Transverse colon (tissue), 4 donors: ENCODE measurements at places on chromosomes 1 and 21.

DNA sequence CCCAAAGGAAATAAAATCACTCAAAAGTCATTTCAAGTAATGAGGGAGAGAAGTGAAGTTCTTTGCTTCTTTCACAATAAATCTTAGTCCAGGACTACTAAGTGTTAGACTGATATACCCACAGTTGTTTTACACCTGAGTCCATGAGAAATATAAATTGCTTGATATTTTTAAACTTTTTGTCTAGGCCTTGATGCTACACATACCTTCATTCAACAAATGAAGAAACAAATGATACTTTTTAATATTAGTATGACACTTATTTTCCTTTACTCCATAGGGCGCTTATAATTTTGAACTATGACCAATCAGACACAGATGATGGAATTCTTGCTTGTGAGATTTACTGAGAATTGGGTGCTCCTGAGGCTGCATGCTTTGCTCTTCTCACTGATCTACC is at the start of gene OR14K1:
OR14K1 (plus strand) TSS at position 301 of the 400 bp plus-strand sequence; CDS start at position 301, 0 bp downstream.
- no peak for DNase-seq

- no peak for DNase-seq
Measured at GRCh38 chr1:160713161-160713560, 1.5 kb upstream of the CD48 start.

GRCh38 chr1:244836135-244836521 is 670 bp downstream of the COX20 start:
- no peak for DNase-seq

DNA sequence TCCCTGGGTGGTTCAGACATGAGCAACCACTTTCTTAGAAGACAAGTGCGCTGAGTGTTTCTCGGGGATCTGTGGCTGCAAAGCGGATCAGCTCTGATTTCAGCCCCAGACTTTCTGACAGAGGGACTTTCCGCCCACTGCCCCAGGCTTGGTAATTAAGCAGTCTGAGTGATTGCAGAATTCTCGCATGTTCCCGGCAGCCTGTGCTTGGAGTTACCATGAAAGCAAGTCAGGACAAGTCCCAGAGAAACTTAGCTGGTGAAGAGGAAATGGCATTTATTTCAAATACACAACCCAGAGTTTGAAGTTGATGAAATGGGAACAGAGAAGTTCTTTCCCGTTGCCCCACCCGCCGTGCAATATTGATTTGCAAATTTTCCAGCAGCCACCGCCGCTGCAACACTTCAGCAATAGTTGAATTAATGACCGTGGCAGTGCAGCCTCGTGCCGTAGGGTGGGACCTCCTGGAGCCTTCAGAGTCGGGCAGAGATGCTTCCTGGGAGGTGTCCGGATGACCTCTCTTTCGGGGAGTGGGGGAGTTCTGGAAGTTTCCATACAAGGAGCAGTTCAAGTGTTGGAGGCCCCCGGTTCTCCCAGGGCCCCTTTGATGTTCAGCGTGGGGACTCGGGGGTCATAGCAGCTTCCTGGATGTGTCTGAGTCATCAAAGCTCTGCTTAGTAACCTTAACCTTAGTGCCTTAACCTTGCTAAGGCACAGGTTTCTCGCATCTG is 134.7 kb downstream of the KAZN start:
- no peak for DNase-seq

GRCh38 chr1:92968138-92969032 is 7.1 kb upstream of the DIPK1A start:
- DNase-seq, result no peak

GRCh38 chr21:37045556-37045955 is 27.3 kb downstream of the PIGP start:
- no peak for DNase-seq

GRCh38 chr1:91120421-91120820 is 98.6 kb upstream of the ZNF644 start:
- DNase-seq, result peak; percentile 23

DNA sequence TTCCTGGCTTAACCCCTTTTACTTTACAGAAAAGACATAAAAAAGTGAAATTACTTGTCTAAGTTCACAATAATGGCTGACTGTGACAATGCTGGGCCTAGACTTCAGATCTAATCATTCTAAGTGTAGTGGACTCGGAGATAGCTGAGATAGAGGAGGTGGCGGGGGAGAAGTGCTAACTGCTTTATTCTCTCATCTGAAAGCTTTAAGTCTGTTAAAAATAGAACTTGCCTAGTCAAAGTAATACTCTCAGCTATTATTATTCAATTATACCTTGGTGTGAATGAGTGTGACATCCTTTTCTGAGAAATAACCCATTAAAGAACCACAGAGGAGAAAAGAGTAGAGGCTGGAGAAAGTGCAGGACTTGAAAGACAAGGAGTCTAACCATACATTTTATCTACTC is 96.1 kb upstream of the OLIG2 start:
- no peak for DNase-seq

- no peak for DNase-seq
Measured at GRCh38 chr1:212967801-212968200, 17.5 kb downstream of the VASH2 start.

- no peak for DNase-seq
Measured at GRCh38 chr1:30362603-30362990, 360.8 kb downstream of the MATN1 start.

- no peak for DNase-seq
Measured at GRCh38 chr1:193680247-193680923, 494.0 kb upstream of the B3GALT2 start.

GRCh38 chr21:34833465-34833864 is 164.7 kb downstream of the CLIC6 start:
- no peak for DNase-seq

GRCh38 chr1:171152549-171152948 is 32.6 kb upstream of the FMO2 start:
- no peak for DNase-seq

DNA sequence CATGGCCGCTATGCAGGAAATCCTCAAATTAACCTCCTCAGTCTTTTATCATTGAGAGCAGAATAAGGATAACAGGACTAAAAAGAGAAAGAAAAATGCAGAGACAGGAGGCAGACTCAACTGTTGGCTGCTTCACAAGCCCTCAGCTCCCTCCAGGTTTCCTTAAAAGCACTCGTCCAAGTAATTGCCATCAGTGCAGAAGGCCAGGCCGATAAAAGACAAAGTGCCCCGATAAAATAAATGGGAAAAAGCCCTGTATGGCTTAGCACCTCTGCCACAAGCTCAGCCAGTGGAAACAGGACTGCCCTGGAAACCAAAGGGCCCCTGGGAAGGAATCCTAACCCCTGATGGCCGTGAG is 8.1 kb downstream of the S100A6 start:
- no peak for DNase-seq

DNA sequence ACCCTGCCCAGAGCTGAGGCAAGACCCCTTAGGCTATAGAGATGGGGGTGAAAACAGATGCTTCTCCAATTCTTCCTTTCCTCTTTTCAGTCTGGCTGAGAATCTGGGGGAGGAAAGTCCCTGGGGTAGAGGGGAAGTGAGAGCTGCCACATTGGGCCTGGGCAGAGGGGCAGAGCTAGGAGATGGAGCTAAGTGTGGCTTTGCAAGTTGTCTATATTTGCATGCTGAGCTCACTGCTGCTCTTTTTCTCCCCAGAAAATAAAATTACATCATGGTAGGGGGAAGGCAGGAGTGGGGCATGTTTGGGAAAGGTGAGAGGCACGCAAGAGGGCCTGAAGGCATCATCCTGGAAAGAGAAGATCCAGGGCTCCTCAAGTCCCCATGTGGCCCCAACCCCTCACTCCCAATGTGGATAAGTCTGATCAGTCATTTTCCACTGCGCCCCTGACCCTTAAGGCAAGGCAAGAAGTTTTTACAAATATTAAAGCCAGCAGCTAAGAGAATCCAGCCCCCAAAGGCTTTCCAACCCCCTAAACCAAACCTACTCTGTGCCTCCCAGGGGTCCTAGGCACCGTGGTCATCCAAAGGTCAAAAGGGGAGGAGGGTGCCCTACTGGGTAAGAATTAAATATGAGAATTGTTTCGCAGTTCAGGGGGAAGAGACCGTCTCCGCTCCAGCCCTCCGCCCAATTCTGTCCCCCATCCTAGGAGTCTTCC is 500 bp upstream of the PEA15 start:
- DNase-seq, result peak; percentile 47

DNA sequence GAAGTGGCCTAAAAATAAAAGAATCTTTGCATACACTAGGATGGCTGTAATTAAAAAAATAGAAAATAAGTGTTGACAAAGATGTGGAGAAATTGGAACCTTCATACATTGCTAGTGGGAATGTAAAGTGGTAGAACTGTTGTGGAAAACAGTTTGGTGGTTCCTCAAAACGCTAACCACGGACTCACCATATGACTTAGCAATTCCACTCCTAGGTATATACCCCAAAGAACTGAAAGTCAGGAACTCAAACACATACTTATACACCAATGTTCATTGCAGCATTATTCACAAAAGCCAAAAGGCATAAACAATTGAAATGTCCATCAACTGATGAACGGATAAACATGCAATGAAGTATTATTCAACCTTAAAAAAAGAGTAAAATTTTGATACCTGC is 10.8 kb upstream of the HMGCL start:
- no peak for DNase-seq

- no peak for DNase-seq
Measured at GRCh38 chr1:112855152-112855828, 100.7 kb downstream of the SLC16A1 start.

DNA sequence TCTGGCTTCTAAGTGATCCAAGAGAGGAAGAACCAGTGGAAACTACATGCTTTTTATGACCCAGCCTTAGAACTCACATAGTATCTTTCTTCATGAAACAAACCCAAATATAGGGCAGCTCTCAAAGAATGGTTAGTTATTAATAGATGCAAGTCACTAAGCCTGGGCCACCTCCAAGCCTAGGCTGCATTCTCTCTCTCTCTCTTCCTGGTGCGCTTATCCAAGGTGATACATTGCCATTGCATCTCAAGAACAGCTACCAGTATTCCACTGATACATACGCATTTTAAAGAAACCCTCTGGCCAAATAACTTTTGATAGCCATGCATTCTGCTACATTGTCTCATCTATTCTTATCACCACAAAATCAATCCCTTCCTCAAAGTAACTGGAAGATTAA is 455.6 kb upstream of the ADGRL2 start:
- no peak for DNase-seq

GRCh38 chr1:228214921-228215662 is 7.2 kb downstream of the OBSCN start:
- DNase-seq, result no peak

- no peak for DNase-seq
Measured at GRCh38 chr1:8396083-8396785, 78.3 kb downstream of the SLC45A1 start.

DNA sequence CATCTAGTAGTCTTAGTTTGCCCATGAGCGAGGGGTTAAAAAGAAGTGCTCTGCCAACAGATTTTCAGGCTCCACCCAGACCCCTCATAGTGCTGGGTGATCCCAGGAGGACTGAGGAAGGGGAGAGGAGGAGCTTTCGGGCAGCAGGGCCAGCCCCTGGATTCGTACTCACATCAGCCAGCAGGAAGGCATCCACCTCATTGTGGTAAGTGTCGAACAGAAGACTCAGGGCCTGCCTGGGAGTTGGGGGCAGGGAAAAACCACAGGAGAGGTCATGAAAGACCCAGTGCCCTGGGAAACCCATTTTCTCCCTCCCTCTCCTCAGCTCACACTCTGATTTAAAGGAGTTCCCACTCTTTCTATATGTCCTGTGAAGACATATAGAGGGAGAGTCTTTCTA is 34.9 kb downstream of the PIK3C2B start:
- no peak for DNase-seq

- DNase-seq, result no peak
Measured at GRCh38 chr1:31579374-31579773, 3.1 kb downstream of the TINAGL1 start.

- no peak for DNase-seq
Measured at GRCh38 chr1:919271-919872, 4.4 kb upstream of the SAMD11 start.

DNA sequence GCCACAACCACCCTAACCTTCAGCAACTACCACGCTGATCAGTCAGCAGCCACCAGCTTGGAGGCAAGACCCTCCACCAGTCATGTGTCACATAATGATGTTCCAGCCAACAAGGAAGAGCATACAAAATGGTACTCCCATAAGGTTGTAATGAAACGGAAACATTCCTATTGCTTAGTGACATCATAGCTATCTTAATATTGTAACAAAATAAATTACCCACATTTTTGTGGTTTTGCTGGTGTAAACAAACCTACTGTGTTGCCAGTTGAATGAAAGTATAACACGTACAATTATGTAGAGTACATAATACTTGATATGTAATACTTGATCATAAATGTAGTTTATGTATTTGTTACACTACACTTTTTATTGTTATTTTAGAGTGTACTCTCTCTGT is 1363.2 kb upstream of the ADGRL4 start:
- DNase-seq, result no peak

GRCh38 chr1:174736831-174737230 is 262.9 kb upstream of the CACYBP start:
- DNase-seq, result no peak

- DNase-seq, result no peak
Measured at GRCh38 chr1:99438656-99439230, 174.5 kb downstream of the PLPPR4 start.

DNA sequence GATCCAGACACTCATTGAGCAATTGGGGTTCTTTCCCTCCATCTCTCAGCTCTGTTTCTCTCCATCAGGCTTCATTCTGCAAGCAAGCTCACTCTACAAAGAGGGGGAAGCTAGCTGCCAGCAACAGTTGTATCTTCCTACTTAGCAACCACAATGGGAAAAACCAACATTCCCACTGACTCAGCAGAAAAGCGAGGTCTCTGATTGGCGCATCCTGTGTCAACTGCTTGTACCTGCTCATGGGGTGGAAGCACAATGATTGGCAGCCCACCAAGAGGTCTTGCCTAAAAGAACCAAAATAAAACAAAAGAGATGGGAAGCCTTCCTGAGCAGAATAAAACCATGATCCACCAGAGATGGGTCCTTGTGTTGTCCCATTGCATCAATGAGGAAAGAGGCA is 4.0 kb upstream of the CDA start:
- DNase-seq, result no peak

- DNase-seq, result peak; percentile 43
Measured at GRCh38 chr1:155300553-155301329, 497 bp downstream of the PKLR start.

GRCh38 chr1:160567858-160568682 is 11.2 kb downstream of the CD84 start:
- peak; percentile 22 for DNase-seq

- no peak for DNase-seq
Measured at GRCh38 chr1:63458750-63459149, 64.3 kb downstream of the ITGB3BP start.

DNA sequence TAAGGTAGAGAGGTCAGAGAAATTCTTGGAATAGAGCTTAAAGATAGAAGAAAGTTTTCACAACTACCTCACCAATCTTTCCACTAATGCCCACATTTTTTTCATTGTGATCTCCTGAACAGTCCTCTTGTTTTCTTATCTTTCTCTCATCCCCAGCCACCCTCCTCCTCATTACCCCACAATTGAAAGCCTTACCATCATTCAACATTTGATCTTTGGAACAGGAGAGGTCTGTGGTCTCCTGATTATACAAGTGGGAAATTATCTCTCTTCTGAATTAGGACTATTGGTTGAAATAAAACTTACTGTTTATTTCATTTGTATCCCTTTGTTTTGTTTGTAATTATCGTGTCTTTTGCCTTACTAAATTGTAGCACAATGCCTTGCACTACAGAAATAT is 29.6 kb downstream of the DNAH14 start:
- DNase-seq, result no peak

- no peak for DNase-seq
Measured at GRCh38 chr1:117664314-117664713, 58.5 kb downstream of the TENT5C start.
